Fibroblast of skin of scalp (primary cell): ENCODE measurements at places on chromosomes 7 and 10.

DNA sequence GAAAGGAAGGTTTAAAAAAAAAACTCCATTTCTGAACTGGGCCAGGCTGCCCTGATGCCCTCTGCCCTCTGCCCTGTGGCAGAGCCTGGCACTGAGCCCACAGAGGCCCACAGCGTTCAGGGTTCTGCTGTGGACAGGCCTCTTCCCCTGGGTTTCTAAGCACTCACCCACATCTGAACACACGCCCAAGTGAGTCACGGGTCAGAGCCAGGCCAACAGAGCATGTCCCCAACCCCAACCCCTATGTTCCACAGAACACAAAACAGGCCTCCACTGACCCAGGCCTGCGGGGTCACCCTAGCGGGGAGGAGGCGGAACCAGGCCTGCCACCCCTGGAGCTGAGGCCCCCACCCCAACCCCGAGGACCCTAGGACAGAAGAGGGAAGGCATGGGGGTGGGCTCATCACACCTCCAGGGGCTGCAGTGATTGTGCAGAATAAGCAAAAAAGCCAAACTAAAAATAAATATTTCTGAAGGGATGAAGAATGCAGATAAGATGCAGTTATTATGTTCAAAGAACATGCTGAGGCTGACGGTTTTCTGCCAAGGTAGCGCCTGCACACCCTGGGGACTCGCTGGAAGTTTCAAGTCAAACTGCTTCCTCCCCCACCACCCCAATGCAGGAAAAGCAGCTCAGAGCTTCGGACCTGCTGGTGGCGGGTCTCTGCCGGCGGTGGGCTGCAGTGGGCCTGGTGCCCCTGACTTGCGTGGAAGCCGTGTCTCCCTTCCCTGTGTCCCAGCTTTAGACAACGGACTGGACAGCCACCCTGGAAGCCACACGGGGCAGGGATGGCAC lies 5.4 kb downstream of the WDR86 start:
- no peak for DNase-seq

- peak; percentile 19 for DNase-seq
Measured at GRCh38 chr7:140390466-140391190, 7.7 kb downstream of the SLC37A3 start.

DNA sequence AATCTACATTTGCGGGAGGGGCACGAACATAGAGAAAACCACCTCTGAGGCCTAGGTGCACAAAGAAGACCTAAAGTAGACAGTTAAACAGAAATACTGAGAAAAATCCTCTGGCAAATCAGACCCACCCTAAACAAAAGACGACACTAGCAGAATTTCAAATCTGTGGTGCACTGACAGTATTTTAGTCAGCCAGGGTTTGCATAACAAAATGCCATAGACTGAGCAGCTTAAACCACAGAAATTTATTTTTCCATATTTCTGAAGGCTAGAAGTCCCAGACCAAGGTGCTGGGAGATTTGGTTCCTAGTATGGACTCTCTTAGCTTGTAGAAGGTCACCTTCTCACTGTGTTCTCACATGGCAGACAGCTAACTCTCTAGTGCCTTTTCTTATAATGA lies 26.3 kb downstream of the IPMK start:
- peak; percentile 66 for DNase-seq

DNA sequence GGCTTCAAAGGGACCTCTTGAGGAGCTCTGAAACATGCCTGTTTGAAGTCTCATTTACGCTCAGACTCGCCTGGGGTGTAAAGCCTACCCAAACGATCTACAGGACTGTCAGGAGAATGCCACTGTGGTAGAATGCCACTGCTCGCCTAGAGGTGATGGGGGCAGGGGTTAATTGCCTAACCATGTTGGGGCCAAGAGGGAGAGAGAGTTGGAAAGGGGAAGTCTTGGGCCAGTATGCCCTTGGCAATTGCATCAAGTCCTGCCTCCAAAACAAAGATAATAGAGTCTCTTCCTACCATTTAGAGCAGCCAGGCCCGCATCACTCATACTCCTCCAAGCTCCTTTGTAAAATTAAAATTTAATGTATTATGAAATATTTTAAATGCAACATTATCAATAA lies 25.2 kb downstream of the CDK1 start:
- DNase-seq = no peak

GRCh38 chr7:18347170-18347569 lies 148.4 kb upstream of the HDAC9 start:
- no peak for DNase-seq

GRCh38 chr7:31017721-31018120 lies 34.4 kb upstream of the ADCYAP1R1 start:
- DNase-seq = no peak

- no peak for DNase-seq
Measured at GRCh38 chr7:14073543-14073942, 84.1 kb upstream of the ETV1 start.

GRCh38 chr10:56605051-56605450 lies 244.0 kb upstream of the ZWINT start:
- DNase-seq = no peak
